Activated CD4-positive, alpha-beta T cell treated with anti-CD3 and anti-CD28 coated beads, Interleukin-2, Interleukin-4, amounts not matched to agents 100 ng/mL and 50 ng/mL, durations not matched to agents 16 hours and 8 hours (primary cell): ENCODE measurements at places on chromosomes 4 and X.
A peak's percentile ranks its signal among the peaks of the same experiment; 100 is the strongest.

DNA sequence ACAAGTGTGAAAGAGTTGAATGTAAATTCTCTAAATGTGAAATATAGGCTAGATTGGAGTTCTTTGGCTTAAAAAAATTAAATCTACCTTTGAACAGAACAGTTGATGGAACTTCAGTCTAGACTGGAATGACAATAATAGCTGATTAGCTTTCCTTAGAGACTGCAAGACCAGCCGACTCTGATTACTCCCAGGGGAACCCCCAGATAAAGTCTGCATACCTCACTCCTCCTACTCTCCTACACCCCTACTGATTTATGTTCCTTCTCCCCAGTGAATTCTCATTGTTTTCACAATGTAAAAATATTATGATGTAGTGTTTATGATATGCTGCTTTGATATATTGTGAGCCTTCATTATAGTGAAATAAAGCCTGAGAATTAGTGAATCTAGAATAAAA is 241.3 kb downstream of the CFAP299 start:
- DNase-seq, result no peak

- peak; percentile 33 for DNase-seq
Measured at GRCh38 chrX:101759000-101759399, 99.3 kb upstream of the ARMCX2 start.

DNA sequence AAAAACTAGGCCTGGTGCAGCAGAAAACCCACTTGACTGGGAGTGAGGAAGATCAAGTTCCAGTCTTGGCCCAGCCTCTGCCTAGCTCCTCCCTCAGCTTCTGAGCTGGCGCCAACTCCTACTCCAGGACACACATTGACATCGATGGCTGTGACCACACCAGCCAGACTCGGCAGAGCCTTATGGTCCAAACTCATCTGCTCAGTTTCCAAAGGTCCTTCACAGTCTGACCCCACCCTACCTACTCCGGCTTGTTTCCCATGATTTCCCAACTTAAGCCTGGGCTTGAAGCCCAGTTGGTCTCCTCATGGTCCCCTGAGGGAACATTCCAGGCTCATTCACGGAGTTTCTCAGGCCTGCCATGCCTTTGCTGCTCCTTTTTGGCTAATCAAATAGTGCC is 10.1 kb downstream of the ELF4 start:
- no peak for DNase-seq

GRCh38 chr4:188282471-188283232 is 143.4 kb downstream of the TRIML1 start:
- no peak for DNase-seq

DNA sequence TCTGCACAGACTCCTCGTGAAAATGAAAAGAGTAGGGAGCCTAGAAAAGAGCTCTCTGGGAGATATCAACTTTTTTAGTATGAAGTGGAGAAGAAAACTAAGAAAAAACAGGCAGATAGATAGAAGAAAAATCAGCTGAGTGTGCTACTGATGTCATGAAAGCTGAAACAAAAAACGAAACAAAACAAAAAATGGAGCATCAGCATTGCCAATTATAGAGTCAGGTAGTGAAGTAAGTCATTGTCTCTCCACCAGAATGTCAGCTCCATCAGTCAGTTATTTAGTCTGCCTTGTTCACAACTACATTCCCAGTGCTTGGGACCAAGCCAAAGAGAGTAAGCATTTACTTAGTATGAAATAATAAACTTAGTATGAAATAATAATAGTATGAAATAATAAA is 595.1 kb downstream of the STPG2 start:
- no peak for DNase-seq

GRCh38 chr4:72505314-72505744 is 63.7 kb downstream of the ADAMTS3 start:
- DNase-seq, result peak; percentile 6

DNA sequence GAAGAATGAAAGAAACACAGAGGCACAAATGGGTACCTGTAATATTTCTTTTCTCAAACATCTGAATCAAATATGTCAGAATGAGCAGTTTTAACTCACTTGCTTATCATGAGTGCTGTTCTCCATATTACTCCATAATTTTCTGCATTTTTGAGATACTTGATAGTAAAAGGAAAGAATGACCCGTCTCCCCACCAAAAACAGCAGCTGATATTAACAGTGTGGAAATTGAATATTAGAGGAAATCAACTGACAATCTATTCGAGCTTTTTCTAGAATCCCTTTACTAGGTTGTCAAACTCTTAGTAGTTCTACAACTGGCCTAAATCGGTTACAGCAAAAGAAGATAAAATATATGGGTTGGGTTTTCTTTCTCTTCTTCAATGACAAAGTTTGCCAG is 49.9 kb upstream of the HELT start:
- no peak for DNase-seq

GRCh38 chr4:99430106-99430505 is 5.0 kb downstream of the ADH7 start:
- no peak for DNase-seq

- peak; percentile 38 for DNase-seq
Measured at GRCh38 chr4:120921456-120922380, 808 bp downstream of the PRDM5 start.

GRCh38 chr4:138890891-138891570 is 124.5 kb upstream of the NOCT start:
- DNase-seq, result no peak

DNA sequence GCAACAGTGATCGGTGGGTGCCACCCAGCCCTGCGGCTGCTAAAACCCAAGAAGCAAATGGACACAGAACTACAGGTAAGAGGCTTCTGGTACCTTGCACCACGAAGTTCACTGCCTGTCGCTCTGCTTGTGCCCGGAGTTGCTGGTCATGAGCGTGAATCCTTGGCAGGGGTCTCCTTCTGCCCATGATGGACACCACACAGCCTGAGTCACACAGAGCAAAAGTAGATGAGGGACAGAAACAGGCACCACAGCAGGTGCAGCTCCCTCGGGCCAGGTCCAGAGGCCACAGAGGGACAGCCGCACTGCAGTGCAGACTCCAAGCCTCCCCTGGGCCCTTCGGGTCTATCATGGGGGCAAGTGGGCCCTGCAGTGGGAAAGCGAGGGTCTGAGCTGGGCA is 22.4 kb downstream of the NAT8L start:
- DNase-seq, result no peak

DNA sequence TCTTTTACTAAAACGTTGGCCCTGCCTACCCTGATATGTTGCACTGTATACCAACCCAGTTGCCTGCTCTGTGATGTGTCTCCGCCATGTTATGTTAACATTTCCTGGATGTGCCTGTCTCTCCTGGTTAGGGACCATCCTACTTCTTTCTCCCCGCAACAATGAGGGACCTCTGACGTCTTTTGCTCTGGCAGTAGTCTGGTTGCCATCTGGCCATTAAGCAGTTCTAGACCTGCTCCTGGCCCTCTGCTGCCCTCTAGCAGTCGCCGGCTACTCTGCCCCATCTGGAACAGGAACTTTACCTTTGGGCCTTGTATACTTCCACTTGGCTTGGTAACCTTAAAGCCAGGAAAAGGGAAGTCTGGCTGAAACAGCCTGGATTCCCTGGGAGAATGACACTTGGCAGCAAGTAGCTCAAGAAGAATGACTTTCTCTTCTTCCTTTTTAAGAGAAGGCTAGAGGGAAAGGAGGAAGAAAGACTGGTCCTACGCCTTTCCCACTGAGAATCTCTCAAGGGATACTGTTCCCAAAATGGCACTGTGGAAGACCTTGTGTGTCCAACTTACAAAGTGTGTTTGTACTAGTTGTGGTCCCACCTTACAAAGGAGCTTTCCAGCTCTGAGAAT is 63.5 kb downstream of the GPC3 start:
- peak; percentile 44 for DNase-seq

- DNase-seq, result no peak
Measured at GRCh38 chr4:88758264-88758663, 60.6 kb upstream of the NAP1L5 start.

DNA sequence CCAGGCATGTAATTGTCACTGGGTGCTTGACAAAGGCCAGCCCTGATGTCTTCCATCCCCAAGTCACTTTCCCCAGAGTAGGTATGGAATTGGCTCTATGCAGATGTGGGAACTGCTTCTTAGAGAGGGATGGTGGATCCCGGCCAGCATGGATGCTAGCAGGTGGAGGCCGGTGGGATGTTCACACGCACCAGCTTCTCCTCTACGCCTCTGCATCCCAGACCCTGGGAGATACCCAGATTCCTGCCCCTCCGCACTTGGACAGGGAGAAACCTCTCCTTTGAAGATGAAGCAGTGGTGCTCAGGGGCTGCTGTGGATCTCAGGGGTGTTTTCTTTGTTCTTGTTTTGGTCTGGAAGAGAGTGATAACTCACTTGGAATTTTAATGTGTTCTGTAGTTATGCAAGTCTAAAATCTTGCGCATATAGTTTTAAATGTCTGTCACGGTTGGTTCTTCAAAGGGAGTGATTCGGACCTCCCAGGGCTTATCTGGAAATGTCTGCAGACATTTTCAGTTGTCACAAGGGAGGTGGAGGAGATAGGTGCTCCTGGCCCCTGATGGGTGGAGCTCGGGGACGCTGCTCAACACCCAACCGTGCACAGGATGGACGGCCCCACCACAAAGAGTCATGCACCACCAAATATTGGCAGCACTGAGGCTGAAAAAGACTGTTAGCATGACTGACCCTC is 308.0 kb downstream of the DHRSX start:
- DNase-seq, result no peak

DNA sequence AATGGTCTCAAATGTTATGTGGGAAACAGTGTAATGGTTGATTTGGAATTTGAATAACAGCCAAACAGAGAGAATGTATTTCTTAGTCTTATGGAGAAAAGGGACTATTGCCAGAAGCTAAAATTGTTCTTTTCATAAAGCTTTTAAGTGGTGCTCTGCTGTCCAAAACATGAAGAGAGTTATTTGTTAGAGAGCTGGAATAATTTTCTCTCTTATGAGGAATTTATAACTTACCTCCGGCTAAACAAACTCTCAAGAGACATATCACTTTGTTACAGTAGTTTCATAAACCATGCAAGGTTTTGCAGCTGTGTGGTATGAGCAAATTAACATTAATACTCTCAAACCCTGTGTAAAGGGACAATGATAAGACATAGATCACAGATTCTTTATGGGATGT is 28.6 kb downstream of the SULT1B1 start:
- DNase-seq, result no peak

DNA sequence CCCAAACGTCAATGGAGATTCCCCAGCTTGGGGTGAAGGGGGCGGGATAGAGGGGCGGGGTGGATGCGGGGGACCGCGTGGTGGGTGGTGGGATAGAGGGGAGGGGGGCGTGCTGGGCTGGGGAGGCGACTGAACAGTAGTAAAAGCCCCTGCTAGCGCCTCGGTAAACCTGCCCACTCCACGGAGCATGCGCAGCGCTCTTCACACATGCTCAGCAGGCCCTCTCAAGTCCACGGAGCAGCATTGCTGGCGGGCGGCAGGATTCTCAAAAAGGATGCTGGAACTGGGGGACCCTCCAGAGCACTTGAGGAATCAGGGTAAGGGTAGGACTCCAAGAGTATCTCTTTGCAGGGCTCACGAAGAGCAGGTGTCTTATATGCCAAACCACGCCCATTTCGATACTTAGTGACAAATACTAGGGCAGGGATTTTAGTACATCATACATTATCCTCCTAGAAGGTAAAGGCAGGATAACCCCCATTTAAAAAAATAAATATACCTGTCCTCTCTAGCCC is 378 bp upstream of the RPS6KA6 start:
- DNase-seq, result no peak

- no peak for DNase-seq
Measured at GRCh38 chr4:8892556-8893226, 21.1 kb upstream of the HMX1 start.

- no peak for DNase-seq
Measured at GRCh38 chr4:57080781-57081650, 29.2 kb downstream of the IGFBP7 start.

GRCh38 chr4:61837395-61837794 is 637.3 kb downstream of the ADGRL3 start:
- no peak for DNase-seq

DNA sequence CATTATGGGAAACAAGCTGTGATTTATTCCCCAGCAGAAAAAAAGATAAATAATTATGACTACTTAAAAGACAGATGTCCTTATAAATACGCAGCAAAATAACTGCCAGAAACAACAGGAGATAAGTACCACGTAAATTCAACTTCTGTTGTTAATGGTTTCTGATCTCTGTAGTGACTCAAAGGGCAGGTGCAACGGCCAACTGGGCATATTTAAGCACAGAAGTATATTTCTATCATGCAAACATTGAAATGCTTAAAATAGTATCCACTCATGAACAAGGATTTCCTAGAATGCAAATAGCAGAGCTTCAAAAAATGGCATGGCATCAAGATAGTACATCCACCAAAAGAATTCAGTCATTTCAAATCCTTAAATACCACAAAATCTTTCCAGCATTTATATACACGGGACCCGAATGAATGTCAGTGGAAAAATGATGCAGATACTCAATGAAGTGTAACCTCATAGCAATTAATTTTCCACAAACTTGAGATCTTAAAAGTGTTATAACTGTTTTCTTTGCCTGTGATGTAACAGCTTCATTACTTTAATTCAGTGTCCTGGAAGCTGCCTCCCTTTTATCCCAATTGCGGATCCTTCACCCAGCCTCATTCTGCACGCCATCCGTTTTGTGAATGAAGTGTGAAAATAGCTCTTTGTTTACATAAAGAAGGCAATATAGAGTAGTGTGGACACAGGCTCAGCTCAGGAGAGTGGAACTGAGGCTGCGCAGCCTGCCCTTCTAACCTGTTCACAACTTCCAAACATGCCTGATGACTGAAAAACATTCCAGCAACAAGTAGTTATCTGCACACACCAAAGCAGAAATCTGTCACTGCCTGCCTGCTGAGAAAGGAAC is 10.2 kb downstream of the PDGFC start:
- DNase-seq, result no peak

DNA sequence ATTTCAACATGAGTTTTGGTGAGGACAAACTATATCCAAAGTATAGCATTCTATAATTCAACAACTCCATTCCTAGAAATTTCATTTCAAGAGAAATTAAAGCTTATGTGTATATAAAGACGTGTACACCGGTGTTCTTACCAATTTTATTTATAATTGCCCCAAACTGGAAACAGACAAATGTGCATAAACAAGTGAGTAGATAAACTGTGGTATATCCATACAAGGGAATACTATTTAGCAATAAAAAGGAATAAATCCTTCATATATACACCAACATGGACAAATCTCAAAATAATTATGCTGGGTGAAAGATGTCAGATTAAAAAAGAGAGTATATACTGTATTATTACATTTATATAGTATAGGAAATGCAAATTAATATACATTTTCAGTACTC is 19.9 kb downstream of the HNRNPH2 start:
- DNase-seq, result no peak

GRCh38 chr4:8838961-8839431 is 32.6 kb downstream of the HMX1 start:
- DNase-seq, result no peak

DNA sequence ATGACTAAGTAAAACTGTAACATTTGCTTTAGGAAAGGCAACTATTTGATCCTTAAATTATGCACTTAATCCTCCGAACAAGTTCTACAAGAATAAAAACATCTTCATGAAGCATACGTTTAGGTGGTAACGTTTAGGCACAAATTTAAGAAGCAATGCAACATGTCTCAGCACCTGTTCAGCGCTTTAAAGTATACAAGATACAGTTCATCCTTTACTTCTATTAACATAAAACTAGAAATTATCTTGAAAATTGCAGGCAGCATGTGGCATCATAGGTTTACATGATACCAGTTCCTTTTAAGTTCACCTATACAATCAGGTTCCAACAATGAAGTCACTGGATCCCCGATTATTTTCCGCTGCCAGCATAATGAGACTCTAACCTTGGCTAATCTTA is 1.5 kb downstream of the PLA2G12A start:
- DNase-seq, result no peak
